ENCODE measurements at places on chromosomes 1 and 21. TPM values are rescaled to one million over a fixed set of nuclear protein-coding genes. Genes with fewer than 3 reads are reported as not detected.

GRCh38 chr1:25478633-25479032 lies 47.9 kb downstream of the MACO1 start:
- DNase-seq, result no peak

- DNase-seq, result peak; percentile 49
Measured at GRCh38 chr1:13996334-13996733, 296.3 kb downstream of the PRDM2 start.

GRCh38 chr21:41321908-41322495 lies 5.4 kb downstream of the FAM3B start:
- no peak for DNase-seq

DNA sequence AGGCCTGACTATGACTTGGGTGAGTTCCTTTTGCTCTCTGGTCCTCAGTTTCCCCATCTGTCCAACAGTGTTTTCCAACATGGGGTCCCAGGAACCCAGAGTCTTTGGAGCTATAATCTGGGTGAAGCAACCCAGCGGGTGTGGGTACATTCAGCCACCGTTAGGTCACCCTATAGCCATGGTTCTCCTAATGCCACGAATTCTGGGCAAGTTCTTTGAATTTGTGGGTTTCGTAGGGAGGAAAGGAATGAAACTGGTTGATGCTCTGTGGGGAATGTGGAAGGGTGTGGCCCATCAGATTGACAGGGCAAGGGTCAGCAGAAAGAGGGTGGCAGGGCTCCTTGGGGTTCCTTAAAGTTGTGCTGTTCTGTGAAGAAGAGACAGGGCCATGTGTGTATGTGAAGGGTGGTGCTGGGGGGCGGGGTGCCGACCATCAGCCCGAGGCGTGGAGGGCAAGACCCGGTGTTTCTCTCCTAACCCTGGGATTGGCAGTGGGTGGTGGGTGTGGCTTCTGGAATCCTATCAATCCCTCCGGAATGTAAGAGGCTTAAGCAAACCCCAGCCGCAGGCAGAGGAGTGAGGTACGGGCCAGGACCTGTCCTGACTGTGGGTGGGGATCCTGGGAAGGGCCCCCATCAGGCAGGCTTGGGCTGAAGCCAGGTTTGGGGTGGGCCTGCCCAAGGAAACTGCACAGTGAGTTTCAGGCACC lies 35.5 kb upstream of the ZNF362 start:
- DNase-seq, result no peak

DNA sequence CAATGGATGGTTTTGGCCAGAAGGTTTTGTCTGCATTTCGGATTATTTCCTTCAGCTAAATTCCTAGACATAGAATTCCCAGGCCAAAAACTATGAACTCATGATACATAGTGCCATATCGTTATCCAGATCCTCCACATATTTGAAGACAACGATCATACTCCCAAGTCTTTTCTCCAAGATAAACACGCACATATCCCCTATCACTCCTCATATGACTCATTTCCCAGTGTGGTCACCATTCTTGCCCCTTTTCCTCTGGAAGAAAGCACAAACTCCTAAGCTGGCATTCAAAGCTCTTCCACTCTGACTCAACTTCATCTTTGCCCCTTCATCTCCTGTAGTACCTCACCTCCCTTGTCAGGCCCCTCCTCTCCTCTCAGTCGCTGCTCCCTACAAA lies 277.6 kb downstream of the PLPP3 start:
- DNase-seq, result no peak

- no peak for DNase-seq
Measured at GRCh38 chr1:205766038-205766437, 9.2 kb downstream of the RAB29 start.

DNA sequence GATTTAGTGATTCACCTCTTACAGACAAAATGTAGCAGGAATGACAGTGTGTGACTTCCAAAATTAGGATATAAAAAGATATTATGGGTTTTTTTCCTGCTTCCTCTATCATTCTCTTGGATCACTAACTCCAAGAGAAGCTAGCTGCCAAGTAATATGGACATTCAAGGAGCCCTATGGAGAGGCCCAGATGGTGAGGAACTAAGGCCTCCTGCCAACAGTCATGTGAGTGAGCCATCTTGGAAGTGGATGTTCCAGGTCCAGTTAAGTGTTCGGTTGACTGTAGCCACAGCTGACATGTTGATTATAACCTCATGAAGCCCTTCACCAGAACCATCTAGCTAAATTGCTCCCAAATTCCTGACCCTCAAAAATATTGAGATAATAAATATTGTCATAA lies 38.8 kb downstream of the CD160 start:
- DNase-seq, result no peak

- DNase-seq, result no peak
Measured at GRCh38 chr1:72763481-72763880, 481.1 kb upstream of the NEGR1 start.

GRCh38 chr1:39679821-39680220 lies 7.9 kb upstream of the NT5C1A start:
- DNase-seq, result no peak

DNA sequence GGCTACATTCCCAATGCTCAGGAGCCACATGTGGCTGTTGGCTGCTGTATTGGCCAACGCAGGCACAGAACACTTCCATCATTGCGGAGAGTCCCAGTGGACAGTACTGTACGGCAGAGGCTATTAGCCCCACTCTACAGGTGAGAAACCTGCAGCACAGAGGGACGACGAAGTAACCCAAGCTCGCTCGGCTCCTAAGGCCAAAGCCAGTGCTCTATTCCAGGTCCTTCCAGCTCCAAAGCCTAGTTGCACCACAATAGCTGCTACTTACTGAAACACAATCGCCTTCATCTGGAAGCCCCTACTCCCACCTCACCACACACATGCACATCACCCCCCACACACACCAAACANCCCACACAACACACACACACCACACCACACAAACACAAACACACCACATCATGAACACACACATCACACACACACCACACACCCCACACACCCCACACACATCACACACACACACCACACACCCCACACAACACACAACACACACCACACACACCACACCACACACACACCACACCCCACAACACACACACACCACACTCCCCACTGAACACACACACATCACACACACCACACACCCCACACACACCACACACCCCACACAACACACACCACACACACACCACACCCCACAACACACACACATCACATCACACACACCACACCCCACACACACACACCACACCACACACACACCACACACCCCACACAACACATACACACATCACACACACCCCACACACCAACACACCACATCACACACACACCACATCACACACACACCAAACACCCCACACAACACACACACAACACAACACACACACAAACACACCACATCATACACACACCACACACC lies 3.2 kb downstream of the LYPD8 start:
- peak; percentile 24 for DNase-seq

DNA sequence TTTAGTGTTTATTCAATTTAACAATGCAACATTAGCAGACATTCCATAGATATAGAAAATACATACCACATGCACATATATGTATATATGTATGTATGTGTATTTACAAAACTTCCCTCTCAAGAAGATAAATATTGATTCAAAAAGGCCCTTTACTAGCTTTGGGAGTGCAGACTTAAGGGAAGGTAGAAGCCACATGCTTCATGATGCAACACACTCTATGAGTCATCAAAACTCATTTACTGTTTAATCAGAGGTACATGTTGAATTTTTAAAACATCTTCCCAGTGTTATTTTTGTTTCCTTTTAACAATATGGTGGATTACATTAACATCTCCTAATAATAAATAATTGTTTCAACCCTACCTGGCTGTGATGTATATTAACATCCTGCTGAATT lies 61.4 kb upstream of the KIRREL1 start:
- peak; percentile 11 for DNase-seq

- peak; percentile 85 for DNase-seq
Measured at GRCh38 chr21:45950740-45951515, 30.6 kb upstream of the COL6A1 start.

- DNase-seq, result no peak
Measured at GRCh38 chr21:35920436-35920835, 139.9 kb downstream of the SETD4 start.

- DNase-seq, result peak; percentile 22
Measured at GRCh38 chr1:12542616-12543592, 75.1 kb downstream of the DHRS3 start.

DNA sequence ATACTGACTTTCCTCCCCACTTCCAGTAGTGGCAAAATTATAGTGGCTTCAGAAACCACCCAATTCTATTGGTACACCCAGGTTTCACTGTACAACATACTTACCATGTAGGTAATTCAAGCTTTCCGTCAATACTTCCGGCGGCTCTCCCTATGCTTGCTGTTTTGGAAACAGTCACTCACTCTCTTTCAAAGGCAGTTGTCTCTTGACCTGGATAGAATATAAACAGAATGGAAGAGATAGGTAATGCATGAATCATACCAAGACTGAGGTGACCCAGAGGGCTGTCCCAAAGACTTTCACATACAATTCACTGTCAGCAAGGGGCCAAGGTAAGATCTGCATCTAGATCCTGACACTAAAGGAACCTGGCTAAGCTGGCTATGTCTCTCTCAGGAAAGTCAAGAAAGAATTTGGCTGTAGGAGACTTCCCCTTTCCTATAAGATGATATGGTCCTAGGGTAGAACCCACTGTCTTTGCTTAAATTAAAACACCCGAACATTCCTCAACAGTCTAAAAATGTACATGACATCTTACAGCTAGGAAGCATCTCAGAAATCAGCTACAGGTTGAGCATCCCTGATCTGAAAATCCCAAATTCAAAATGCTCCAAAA lies 59.6 kb downstream of the LUZP1 start:
- DNase-seq, result no peak

DNA sequence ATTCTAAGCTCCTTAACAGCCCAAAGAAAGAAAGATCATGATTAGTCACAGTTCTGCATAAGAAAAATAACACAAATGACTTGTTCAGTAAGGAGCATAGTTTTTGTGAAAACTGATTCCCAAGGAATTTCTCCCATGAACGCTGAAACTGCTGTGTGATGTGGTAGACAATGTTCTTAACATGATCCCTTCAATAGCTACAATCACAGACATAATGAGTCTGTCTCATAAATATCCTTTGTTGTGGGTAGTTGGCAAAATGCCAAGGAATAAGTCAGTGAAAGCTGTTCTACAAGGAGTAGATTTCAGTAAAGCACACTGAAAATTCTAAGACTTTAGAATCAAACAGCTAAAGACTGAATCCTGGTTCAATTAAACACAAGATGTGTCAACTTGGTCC lies 404.8 kb downstream of the HLX start:
- peak; percentile 15 for DNase-seq

DNA sequence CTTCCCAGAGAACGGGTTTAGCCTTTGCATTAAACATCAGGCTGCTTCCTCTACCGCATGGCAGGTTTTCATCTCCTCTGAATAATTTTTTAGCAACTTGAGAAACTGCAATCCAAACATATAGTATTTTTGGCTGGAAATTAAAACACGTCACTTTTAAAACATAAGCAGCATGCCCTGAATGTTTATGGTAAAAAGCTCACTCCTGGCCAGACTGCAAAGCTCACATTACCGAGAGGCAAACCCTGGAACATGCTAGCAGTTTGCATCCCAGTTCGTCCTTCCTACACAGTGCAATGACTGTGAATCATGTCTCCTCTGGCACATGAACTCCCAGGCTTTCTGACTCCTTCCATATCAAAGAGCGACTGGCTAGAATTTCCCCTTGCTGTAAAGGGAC lies 312.3 kb downstream of the RRAGC start:
- DNase-seq, result no peak

DNA sequence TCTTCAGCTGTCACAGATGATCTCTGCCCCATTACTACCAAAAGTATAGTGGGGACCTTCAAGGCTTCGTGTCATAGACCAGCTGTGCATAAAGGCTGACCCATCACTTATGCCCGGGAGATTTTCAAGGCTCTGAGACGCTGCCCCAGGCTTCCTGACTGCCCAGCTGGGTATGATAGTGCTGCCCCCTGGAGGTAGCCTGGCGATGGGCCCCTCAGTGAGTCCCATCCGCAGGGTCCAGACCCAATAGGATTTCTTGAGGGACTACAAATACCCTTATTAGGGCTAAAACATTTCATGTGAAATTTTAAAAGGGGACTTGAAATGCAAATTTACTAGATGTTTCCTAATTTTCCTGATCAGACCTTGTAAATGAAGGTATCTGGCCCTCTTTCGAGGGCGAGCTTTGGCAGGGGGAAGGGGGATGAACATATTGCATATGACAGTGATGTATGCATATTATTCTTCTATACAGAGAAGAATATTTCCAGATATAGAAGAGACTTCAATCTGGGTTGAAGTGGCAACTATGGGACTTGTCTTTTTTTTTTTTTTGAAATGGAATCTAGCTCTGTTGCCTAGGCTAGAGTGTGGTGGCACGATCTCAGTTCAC lies 11.7 kb upstream of the FCMR start:
- peak; percentile 45 for DNase-seq

DNA sequence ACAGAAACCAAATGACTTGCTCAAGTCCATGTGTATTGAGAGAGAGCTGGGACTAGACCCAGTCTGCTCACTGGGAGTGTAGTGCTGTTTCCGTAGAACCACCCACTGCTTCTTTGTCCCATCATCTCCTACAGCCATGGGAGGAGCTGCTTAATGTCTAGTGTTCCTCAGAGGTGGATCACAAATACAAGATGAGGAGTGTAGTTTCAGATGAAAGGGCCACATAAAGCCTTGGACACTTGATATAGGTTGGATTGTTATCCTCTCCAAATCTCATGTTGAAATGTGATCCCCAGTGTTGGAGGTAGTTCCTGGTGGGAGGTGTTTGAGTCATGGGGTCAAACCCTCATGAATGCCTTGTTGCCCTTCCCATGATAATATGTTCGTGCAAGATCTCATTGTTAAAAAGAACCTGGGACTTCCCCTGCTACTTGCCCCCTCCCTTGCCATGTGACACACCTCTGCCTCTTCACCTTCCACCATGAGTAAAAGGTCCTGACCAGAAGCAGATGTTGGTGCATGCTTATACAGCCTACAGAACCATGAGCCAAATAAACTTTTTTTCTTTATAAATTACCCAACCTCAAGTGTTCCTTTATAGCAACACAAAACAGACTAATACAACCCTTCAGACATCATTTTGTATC lies 127.5 kb upstream of the DNAH14 start:
- DNase-seq, result no peak

- DNase-seq, result peak; percentile 95
Measured at GRCh38 chr1:35369922-35370671, 101.6 kb downstream of the ZMYM4 start.

The AHDC1 gene
- total RNA-seq, result 34.2 TPM

The DNAJC28 gene
- total RNA-seq, result 2.1 TPM

The HSD3B2 gene
- not detected for total RNA-seq

The ZNF697 gene
- total RNA-seq, result 4.8 TPM

The FAM167B gene
- not detected for total RNA-seq

The DISC1 gene
- total RNA-seq, result 1.8 TPM

The RNF186 gene
- not detected for total RNA-seq

The PAPPA2 gene
- not detected for total RNA-seq
